ENCODE measurements at places on chromosomes 1 and 21.

- no peak for DNase-seq
Measured at GRCh38 chr1:168714012-168714411, 15.0 kb downstream of the DPT start.

DNA sequence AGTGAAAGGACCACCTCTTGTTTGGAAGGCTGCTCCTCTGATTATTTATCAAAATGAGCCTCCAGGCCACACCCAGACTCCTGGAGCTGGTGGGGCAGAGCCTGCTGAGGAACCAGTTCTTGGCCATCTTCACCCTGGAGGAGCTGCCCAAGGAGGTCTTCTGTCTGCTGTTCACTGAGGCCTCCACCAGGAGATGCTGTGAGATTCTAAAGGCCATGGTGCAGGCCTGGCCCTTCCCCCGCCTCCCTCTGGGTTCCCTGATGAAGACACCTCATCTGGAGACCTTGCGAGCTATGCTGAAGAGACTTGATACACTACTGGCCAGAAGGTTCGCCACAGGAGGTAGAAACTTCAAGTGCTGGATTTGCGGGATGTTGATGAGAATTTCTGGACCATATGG, 61.7 kb upstream of the GJA8 start:
- DNase-seq, result no peak

GRCh38 chr1:8541961-8542521, 224.1 kb downstream of the SLC45A1 start:
- DNase-seq, result no peak

- DNase-seq, result no peak
Measured at GRCh38 chr1:55445416-55445815, 230.3 kb upstream of the USP24 start.

- DNase-seq, result no peak
Measured at GRCh38 chr1:155107309-155108264, 20.1 kb upstream of the EFNA1 start.

Data from H54 (cell line).